ENCODE measurements at places on chromosomes 3 and 15. TPM values are rescaled to one million over a fixed set of nuclear protein-coding genes. Genes with fewer than 3 reads are reported as not detected.

IGSF10 gene
- 2.5 TPM for total RNA-seq

TTLL13 gene
- 1.3 TPM for total RNA-seq

SCG5 gene
- total RNA-seq: 7.6 TPM

SLC2A2 gene
- total RNA-seq: 15.0 TPM

CYP8B1 gene
- 0.35 TPM for total RNA-seq

TOMM70 gene
- total RNA-seq: 53.5 TPM

SLC6A11 gene
- not detected for total RNA-seq

IL17RB gene
- 5.1 TPM for total RNA-seq

GCNT3 gene
- total RNA-seq: 0.53 TPM

FSIP1 gene
- 1.2 TPM for total RNA-seq

A4GNT gene
- not detected for total RNA-seq

MAP3K13 gene
- total RNA-seq: 43.4 TPM

FBXL2 gene
- 25.0 TPM for total RNA-seq

All from metanephros (tissue), 2 donors.